CD14-positive monocyte (primary cell): ENCODE measurements at places on chromosomes 16 and 17.

DNA sequence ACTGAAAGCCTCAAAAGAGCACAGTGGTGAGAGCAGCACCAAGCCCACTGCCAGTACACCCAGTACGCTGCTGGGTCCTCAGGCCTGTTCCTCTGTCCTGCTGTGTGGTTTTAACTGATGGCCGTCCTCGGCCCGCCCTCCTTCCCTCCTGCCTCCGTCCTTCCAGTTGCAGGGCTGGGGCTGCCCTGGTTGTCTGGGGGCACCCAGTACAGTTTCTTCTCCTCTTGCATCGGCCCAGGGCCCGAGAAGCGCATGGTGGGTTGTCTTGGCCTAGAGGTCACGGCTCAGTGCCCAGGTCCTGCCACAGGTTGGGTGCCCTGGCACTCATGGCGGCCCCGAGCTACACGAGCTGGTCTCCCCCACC, 70.8 kb upstream of the KCTD5 start:
- H3K4me3 ChIP-seq, result no peak overlapping the region
- H3K4me1 ChIP-seq, result peaks cover 11% of the 10 kb centered on the region
- no peak overlapping the region for H3K27ac ChIP-seq
- DNase-seq, result no peak
- H3K27me3 ChIP-seq, result no peaks in the 10 kb centered on the region

- H3K27ac ChIP-seq, result peak overlapping the region; percentile 39
- peaks cover 23% of the 10 kb centered on the region for H3K4me1 ChIP-seq
- DNase-seq, result no peak
- H3K36me3 ChIP-seq, result no peaks in the 10 kb centered on the region
Observed at GRCh38 chr16:72125635-72126428, 32.2 kb downstream of the DHX38 start.

- no peak for DNase-seq
- no peak overlapping the region for H3K4me3 ChIP-seq
- no peaks in the 10 kb centered on the region for H3K4me1 ChIP-seq
- peaks cover 43% of the 10 kb centered on the region for H3K36me3 ChIP-seq
- H3K27me3 ChIP-seq, result no peaks in the 10 kb centered on the region
- no peak overlapping the region for H3K27ac ChIP-seq
Observed at GRCh38 chr16:15865742-15866141, 8.9 kb upstream of the MYH11 start.

DNA sequence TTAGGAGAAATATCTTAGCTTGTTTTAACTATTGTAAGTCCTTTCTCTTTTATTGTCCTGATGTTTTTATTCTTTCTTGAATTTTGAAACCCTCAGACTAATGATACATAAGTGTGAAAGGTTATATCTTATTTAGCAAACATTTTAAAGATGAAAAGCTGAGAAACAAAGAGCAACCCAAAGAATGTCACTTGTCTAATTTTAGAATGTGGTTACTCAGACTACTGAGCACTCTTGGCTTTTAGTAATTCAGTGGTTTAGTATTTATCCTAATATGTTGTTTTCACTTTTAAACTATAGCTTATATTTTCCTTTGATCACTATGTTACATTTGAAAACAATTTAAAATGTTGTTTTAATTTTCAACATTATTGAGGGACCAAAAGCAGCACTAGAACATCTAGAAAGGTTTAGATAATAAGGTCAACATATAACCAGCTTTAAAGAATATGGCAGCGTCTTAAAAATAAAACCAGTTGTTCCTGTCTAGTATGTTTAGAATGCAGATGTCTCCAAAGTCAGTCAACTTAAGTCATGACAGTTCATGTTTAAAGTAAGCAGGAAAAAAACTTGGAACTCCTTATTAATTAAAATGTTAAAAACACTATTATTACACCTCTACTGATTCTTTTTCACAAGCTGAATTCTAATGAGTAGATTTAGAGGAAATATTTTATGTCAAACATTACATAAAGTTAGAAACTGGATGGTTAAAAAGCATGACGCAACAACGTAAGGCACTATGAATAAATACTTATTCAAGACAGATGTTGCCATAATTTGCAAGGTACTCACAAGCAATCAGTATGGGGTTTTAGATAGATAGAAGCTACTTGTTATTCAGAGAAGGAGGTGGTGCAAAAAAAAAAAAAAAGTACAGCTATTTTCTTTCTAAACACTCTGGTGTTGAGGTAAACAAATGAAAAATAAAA, 2.4 kb downstream of the MBTD1 start:
- no peaks in the 10 kb centered on the region for H3K27me3 ChIP-seq
- H3K36me3 ChIP-seq, result peaks cover 43% of the 10 kb centered on the region
- no peak for DNase-seq
- H3K27ac ChIP-seq, result no peak overlapping the region
- peaks cover 27% of the 10 kb centered on the region for H3K4me1 ChIP-seq

GRCh38 chr16:2467528-2468232, 3.4 kb upstream of the NTN3 start:
- H3K36me3 ChIP-seq, result no peaks in the 10 kb centered on the region
- no peak for DNase-seq
- peaks cover 43% of the 10 kb centered on the region for H3K4me1 ChIP-seq
- H3K27me3 ChIP-seq, result peaks cover 40% of the 10 kb centered on the region
- no peak overlapping the region for H3K4me3 ChIP-seq

DNA sequence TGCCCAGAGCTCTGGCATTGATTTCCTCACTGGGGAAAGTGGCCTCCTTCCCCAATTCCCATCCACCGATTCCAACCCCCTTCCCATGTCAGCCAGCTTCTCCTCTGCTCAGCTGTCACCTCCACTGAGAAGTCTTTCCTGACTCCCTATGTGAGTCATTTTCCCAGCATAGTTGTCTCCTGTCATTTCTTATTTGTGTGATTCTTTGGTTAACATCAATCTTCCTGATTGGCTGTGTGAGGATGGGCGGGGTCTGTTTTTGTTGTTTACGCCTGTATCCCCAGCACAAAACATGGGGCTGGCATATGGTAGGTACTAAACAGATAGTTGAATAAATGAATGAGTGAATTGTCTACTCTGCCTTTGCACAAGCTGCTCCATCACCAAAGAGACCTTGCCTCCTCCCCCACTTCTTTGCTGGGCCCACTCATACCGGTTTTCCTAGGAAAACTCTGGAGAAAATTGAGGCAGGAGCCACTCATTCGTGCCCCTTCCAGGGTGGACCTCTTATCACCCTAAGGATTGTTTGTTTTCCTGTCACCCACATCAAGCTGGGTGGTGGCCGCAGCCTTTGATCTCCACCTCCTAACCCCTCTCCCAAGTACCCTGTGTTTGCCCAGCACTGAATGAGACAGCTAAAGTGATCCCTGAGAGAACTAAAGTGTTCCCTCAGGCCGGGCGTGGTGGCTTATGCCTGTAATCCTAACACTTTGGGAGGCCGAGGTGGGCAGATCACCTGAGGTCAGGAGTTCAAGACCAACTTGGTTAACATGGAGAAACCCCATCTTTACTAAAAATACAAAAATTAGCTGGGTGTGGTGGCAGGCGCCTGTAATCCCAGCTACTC, 1.2 kb upstream of the GRB7 start:
- no peaks in the 10 kb centered on the region for H3K36me3 ChIP-seq
- H3K27me3 ChIP-seq, result peaks cover 39% of the 10 kb centered on the region
- H3K4me3 ChIP-seq, result no peak overlapping the region
- no peak for DNase-seq
- H3K27ac ChIP-seq, result no peak overlapping the region

GRCh38 chr17:77772461-77772897, 186.0 kb upstream of the TNRC6C start:
- H3K27ac ChIP-seq, result no peak overlapping the region
- no peak overlapping the region for H3K4me3 ChIP-seq
- no peaks in the 10 kb centered on the region for H3K36me3 ChIP-seq
- DNase-seq, result peak; percentile 35
- H3K27me3 ChIP-seq, result no peaks in the 10 kb centered on the region
- no peaks in the 10 kb centered on the region for H3K4me1 ChIP-seq

DNA sequence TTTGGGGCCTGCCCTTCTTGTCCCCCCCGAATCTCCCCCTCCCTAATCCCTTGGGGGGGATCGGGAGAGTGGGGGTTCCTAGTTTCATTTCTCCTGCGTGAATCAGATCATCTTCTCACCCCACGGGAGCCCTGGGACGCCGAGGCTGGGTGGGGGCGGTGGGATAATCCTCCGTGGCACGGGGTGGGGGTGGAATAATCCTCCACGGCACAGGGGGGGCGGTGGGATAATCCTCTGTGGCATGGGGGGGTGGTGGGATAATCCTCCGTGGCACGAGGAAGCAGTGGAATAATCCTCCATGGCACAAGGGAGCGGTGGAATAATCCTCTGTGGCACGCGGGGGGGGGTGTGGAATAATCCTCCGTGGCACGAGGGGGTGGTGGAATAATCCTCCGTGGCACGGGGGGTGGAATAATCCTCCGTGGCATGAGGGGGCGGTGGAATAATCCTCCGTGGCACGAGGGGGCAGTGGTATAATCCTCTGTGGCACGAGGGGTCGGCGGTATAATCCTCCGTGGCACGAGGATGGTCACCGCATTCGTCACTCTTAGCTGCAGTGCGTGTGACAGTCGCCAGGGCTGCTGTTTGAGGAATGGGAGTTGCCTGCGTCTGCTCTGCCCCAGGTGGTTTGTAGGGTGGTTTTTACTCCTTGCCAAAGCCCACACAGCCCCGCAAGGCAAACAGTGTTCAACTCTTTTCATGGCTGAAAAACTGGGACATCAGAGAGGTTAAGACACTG, 156.9 kb downstream of the LAT start:
- DNase-seq, result no peak
- no peaks in the 10 kb centered on the region for H3K4me1 ChIP-seq
- H3K27ac ChIP-seq, result no peak overlapping the region
- H3K36me3 ChIP-seq, result peaks cover 38% of the 10 kb centered on the region
- no peaks in the 10 kb centered on the region for H3K27me3 ChIP-seq
- no peak overlapping the region for H3K4me3 ChIP-seq
